Activated CD4-positive, alpha-beta T cell treated with anti-CD3 and anti-CD28 coated beads, Interleukin-2, amount 10 ng/mL, durations not matched to agents 24 days and 14 days (primary cell): ENCODE measurements at places on chromosomes 5 and 9.

DNA sequence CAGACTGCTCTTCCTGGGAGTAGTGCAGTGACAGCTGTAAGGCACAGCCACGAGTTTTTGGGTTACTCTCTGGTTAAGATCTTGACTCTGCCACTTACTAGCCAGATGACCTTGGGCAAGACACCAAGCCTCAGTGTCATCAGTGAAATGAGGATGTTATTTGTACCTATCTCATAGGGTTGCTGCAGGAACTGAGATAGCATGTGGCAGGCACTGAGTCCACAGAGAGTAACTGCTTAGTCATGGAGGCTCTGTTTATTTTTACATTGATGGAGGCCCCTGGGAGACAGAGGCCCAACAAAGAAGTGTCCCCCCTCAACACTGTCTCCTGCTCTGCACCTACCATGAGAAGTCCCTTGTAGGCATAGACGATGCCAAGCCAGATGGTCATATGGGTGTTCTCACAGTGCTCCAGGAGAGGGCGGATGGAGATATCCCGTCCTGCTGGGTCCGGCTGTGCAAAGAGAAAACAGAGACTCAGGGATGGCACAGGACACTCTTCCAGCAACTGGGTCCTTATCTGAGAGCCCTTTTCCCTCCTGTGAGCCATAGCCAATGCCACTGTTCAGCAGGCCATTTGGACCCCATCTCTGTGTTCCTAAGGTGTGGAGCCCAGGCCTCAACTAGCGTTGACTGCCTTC, 55.4 kb upstream of the TBC1D2 start:
- DNase-seq, result no peak

GRCh38 chr9:92059661-92060060, 55.6 kb downstream of the SPTLC1 start:
- no peak for DNase-seq

DNA sequence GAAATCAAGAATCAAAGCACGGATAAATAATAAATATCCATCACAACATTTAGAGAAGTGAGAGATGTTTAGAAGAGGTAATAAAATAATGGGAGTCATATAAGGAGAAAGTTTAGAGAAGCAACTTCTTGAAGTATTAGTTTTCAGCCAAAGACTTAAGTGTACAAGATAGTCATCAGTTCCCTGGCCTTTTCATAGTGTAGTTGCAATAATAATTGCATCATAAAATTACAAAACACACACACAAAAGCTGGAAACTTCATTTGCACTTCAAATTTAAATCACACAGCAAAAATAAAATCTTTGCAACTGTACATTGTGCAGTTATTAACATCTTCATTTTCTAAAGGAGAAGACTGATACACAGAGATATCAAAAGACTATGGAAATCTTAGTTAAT, 319.1 kb upstream of the RGMB start:
- no peak for DNase-seq

DNA sequence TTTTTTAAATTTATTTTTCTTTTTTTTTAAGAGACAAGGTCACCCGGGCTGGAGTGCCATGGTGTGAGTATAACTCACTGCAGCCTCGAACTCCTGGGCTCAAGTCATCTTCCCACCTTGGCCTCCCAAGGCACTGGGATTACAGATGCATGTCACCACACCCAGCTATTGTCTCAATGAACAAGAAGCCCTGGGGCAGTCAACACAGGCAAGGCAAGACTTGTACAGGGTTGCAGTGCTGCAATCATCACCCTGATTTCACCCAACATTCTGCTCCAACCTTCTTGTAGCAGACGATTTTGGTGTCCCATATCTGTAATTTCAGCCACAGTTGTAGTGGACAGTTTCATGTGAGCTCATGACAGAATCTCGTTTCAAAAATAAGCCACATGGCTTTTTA, 205.8 kb upstream of the KIF2A start:
- no peak for DNase-seq

DNA sequence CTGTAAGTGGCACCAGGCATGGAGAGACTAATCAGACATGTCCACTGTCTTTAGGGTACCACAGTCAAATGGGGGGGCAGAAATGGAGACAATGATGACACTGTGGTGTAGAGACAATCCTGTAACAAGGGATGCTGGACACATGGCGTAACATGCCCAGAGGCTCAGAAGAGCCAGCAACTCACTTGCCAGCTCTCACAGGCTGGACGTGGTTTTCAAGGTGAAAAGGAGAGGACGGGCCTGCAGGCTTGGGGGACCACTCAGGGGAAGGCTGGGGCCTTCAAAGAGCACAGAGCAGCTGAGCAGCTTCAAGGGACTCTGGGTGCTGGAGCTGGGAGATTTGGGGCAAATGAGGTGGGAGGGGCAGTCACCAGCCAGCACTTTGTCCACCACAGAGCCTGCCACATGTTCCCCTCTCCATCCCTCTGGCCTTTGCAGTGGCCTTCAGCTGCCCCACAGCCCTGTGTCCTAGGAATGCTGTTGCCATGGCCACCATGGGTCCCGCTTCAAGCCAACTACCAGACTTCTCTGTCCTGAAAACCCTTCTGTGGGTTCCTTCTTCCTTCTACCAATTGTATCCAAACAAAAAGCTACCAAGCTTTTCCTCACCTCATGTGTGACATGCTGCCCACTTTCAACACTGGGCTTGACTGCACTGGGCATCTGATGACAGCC, 140.4 kb downstream of the GABBR2 start:
- no peak for DNase-seq
